Stimulated activated CD4-positive, alpha-beta T cell treated with anti-CD3 and anti-CD28 coated beads, Interleukin-15, amount 100 ng/mL, for 24 hours (primary cell): ENCODE measurements at places on chromosomes 1 and 21.
A peak's percentile ranks its signal among the peaks of the same experiment; 100 is the strongest.

GRCh38 chr1:29417147-29417858, 181.0 kb downstream of the PTPRU start:
- DNase-seq, result no peak

GRCh38 chr1:119873135-119874015, 22.9 kb downstream of the ADAM30 start:
- no peak for DNase-seq

DNA sequence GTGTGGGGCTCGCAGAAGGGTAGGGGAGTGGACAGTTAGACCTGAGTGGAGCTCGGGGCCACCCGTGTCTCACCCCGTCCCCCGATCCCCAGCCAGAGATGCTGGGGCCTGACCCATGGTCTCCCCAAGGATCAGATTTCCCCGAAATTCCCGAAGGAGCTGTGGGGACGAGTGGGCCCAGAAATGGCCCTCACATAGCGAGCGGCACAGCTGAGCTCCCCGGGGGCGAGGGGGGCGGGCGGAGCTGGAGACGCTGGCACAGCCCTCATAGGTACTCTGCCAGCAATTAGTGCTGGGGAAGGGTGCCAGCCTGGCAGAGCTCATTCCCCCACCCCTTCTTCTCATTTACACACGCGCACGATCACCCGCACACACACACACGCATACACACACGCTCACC, 9.2 kb downstream of the CASZ1 start:
- no peak for DNase-seq

- no peak for DNase-seq
Observed at GRCh38 chr21:23690316-23690715, 1917.0 kb downstream of the MRPL39 start.

DNA sequence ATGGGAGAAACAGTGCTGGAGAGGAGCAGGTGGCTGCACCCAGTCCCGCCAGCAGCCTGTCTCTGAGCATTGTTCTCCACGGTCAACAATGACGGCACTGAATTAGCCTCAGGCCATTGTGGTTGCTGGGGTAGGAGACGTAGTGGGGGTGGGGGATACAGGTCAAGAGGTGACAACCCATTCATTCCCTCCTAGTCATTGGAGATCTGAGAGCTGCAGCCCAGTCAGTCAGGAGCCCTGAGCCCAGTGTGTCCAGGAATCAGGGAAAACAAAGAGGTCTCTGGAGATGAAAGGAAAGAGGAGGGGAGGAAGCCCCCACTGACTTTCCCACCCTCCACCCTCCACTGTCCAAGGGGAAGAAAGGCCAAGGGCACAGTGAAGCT, 15.3 kb downstream of the SMIM12 start:
- no peak for DNase-seq

GRCh38 chr1:975896-976683, 5.8 kb downstream of the PERM1 start:
- DNase-seq, result peak; percentile 79

DNA sequence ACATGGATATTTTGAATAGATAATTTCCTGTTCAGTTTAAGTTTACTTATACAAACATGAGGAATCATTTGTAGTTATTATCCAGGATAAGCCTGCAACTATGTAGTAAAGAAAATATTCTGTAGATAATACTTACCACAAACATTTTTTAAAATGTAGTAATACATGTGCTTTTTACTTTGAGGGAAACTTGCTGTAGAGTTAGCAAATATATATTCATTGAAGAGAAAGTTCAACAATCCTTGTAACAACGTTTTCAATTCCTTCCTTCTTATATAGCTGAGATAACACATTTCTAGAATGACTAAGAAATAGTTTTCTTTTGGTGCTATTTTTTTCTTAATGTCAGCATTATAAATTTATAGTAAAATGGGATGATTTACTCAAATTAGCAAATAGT, 664.6 kb upstream of the ADAMTS5 start:
- no peak for DNase-seq

- DNase-seq, result no peak
Observed at GRCh38 chr1:7681401-7681800, 89.7 kb upstream of the VAMP3 start.

- DNase-seq, result no peak
Observed at GRCh38 chr21:42848932-42849758, 30.2 kb downstream of the WDR4 start.

GRCh38 chr1:165905853-165906252, 78.4 kb downstream of the UCK2 start:
- DNase-seq, result no peak

DNA sequence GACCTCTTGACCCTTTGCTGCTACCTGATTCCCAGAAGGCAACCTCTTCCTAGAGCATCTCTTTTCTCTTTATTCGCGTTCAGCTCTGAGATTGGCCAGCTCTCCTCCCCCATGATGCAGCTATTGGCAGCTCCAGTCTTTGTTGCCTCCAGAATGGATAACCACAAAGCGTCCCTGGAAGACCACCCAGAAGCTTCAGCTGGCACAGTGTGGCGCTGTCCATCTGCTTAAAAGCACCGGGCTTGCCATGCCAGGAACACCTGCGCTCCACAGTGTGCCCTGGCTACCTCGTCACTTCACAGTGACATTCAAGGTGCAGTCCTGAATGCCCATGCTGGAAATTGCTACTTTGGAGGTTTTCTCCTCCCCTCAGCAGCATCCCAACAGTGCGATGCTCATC, 353.9 kb downstream of the LMO4 start:
- DNase-seq, result no peak

DNA sequence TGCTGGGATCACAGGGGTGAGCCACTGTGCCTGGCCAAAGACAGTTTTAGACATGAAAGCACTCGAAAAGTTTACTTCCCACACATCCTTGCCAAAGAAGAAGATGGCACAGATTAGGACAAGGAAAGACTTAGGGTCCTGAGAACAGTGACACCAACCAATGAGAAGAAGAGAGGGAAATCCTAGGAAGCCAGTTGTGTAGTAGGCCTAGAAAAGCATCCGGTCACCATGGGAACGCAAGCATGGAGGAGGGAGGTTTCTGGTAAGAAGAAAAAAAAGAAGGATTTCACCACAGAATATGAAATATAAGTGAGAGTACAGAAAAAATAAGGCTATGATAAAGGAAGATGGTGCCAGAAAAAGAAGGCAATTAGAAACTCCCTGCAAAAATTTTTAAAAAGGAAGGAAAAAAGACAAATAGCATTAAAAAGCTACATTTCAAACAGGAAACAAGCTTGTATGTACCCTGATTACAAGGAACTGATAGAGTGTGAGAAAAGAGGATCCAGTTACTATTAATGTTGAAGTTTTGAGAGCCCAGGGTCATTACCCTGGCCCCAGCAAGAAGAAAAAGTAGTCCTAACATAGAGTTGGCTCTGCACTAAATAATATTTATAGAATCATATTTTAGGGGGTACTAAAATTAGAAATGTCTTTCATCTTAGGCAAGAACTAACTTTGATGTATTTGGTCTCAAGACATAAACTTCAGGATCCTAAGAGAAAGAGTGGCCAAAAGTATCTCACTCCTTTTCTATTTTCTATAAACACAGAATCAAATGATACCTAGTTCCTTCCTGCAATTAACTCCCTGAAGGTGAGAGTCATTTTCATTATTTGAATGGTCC, 16.1 kb downstream of the DIPK1A start:
- no peak for DNase-seq

DNA sequence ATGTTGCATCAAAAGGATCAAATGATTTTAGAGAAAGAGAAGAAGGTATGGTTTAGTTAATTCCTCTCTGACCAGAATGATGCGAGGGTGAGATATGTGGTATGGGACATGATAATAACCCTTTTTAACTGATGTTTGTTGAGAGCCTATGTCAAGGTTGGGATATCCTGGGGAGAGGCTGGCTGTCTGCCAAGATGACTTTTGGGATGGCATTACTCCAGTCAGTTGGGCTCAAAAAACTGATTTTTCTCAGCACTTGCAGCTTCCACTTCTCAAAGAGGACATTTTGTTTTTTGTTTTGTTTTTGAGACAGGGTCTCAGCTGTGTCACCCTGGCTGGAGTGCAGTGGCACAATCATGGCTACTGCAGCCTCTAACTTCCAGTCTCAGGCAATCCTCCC, 17.7 kb upstream of the STX12 start:
- DNase-seq, result no peak

GRCh38 chr1:20716232-20716631, 1.6 kb downstream of the KIF17 start:
- no peak for DNase-seq

GRCh38 chr1:240455228-240455821, 156.6 kb downstream of the GREM2 start:
- DNase-seq, result no peak

DNA sequence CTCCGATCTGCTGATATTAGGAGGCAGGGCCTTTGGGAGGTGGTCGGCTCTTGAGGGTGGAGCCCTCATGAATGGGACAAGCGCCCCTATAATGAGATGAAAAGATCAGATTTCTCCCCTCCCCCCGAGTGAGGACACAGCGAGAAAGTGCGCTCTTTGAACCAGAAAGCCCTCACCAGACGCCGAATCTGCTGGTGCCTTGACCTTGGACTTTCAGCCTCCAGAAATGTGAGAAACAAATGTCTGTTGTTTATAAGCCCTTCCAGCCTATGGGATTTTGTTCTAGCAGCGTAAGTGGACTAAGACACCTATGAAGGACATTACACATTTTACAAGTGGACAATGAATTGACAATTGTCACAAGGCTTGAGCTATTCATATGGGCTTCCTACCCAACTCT, 80.2 kb downstream of the RIPK4 start:
- DNase-seq, result no peak

DNA sequence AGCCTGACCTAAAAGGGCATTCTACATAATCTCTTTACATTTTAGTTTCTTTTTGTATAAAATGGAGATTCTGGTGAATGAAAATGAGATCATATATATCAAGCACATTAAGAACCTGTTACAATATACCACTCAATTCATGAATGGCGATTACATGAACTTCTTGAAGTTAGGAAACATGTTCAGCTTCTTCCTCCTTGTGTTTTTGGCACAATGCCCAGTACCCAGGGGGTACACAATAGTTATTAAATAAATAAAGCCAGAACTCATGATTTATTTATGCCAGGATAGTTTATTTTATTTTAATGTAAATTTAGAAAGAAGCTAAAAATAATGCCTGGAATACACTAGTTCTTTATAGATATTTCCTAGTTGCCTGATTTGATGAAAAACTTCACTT, 186.0 kb upstream of the PTGFR start:
- DNase-seq, result no peak

DNA sequence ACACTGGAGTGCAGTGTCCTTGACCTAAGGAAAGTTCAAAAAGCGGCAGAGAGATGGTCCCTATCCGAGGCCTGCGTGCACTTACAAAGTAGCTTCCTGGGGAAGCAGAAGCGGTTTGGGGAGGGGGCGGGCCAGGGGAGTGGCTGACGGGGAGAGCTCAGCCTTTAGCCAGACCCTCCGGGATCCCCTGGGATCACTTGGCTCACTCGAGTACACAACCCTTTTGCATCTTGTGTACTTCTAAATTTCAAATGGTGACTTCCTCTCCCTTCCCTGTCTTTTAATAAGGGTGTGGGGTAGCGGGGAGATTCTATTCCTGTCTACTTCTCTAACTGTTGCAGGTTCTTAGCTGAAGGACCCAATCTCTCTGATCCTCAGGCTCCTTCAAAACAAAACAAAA, 18.1 kb upstream of the SNX27 start:
- no peak for DNase-seq

DNA sequence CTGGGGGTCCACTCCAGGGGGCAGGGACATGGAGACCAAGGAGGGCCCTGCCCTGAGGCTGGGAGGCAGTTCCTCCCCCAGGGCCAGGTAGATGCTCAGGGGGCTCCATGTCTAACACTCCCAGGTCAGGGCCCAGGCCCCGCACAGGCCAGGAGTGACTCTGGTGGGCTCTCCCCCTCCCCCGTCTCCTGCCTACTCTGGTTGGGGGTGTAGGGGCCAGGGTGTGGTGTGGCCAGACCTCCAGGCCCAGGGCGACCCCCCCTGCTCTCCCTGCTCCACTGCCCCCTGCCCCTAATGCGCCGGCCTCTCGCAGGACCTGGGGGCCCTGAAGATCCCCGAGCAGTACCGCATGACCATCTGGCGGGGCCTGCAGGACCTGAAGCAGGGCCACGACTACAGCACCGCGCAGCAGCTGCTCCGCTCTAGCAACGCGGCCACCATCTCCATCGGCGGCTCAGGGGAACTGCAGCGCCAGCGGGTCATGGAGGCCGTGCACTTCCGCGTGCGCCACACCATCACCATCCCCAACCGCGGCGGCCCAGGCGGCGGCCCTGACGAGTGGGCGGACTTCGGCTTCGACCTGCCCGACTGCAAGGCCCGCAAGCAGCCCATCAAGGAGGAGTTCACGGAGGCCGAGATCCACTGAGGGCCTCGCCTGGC, 19.7 kb upstream of the CCDC27 start:
- no peak for DNase-seq

- no peak for DNase-seq
Observed at GRCh38 chr21:32519945-32520874, 65.1 kb downstream of the TCP10L start.

GRCh38 chr1:2868571-2869195, 67.2 kb upstream of the TTC34 start:
- no peak for DNase-seq

GRCh38 chr1:16043521-16043920, at the start of gene CLCNKB:
CLCNKB (plus strand) TSS chr1:16043782; CDS start chr1:16044493, 711 bp downstream.
- no peak for DNase-seq

- DNase-seq, result no peak
Observed at GRCh38 chr1:215104283-215104682, 21.7 kb downstream of the KCNK2 start.

DNA sequence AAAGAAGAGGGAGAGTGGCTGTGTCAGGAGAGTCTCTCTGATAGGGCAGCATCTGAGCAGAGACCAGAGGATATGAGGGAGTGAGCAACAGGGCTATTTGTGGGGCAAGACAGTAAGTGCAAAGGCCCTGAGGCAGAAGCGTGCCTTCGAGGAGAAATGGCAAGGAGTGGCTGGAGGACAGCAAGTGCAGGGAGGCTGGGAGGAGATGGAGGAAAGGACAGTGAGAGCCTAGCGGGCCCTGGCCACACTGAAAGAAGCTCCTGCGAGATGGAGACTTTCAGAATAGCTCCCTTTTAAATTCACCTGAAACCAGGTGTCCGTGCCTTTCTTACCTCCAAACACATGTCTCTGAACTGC, 25.2 kb downstream of the EXOC8 start:
- no peak for DNase-seq

DNA sequence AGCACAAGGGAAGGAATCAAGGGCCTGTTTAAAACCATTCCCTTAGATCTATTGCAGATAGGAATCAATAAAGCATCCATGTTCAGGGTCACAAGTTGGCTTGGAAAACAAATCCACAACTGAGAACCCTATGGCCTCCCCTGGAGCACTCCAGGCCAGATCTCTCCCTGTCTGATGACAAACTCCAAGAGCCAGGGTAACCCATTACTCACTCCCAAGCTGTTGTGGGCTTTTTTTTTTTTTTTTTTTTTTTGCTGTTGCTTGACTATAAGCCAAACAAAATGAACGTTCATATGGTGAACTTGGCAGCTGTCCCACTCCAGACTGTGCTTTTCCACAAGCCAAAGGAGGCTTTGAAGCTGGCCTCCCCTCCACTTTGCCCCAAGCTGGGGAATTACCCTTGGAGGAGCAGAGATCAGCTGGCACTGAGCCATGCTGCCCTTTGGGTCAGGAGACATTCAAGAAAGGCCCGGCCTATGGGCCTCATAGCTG, 35.7 kb upstream of the VAV3 start:
- no peak for DNase-seq
